ENCODE measurements at places on chromosomes 1 and 21.

DNA sequence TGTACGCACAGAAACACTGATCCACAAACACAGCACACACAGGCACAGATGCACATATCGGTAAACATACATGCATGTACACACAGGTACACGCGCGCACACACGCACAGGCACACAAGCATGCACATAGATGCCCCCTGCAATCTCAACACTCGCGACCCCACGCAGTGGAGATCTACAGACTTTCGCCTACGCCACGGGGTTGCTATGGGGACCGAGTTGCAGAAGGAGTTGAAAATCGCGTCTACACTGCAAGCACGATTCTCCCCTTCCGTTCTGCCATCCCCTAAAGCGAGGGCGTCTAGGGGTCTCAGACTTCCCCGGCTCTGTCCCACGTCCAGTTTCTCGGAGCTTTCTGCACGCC lies 826 bp downstream of the TRIM17 start:
- DNase-seq = no peak

GRCh38 chr1:2283991-2284895 lies 56.1 kb downstream of the SKI start:
- no peak for DNase-seq

GRCh38 chr1:22210176-22210575 lies 67.3 kb upstream of the WNT4 start:
- DNase-seq = no peak

DNA sequence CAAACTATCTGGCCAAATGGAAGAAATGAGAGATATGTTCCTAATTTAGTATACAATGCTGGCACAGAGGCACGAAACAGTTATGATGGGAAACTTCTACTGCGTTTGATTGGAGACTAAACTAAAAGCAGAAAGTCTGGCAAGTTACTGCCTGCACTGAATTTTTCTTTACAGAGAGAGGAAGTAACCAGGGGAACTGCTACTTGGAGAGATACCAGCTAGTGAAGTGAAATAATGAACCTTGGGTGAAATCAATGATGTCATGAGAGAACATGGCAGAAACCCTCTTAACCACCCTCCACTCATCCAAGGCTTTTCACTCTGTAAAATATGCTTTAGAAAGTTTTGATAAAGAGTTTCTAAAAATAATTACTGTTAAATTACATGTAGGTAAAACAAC lies 29.3 kb downstream of the NIBAN1 start:
- no peak for DNase-seq

DNA sequence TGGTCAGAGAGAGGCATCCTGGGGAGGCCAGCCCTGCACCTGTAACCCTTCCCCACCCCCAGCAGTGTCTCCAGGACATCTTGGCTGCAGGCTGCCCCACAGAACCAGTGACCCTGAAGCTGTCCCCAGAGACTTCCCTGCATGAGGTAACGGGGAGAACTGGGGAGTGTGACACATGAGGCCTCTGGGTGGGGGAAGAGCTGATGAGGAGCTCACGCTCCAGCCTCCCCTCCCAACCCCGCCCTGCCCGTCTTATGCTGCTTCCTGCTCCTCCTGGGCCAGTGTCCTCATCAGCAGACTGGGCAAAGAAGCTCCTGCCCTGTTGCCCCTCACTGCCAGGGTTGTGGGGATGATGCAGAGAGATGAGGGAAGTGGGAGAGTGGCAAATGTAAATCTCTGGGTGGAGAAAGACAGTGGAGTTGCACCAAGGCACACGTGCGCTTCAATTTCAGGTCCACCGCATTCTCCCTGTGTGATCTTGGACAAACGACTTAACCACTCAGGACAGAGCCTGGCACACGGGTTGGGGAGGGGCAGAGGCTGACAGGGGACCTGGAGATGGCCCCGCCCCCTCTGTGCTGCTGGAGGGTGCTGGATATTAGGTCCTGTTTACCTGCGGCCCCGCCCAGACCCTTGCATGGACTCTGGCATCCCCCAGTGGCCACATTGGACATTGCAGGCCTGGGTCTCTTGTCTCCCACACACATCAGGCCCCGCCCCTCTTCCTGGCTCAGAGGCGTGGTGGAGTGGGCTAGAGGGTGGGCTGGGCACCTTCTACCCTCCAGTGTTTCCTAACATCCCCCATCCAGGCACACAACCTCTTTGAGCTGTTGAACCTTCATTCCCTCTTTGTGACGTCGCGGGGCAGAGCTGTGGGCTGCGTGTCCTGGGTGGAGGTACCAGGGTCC lies 12.3 kb downstream of the CLCNKB start:
- DNase-seq = peak; percentile 87
